ENCODE measurements at places on chromosomes 2 and 18. TPM values are rescaled to one million over a fixed set of nuclear protein-coding genes. Genes with fewer than 3 reads are reported as not detected.
A peak's percentile ranks its signal among the peaks of the same experiment; 100 is the strongest.

- H3K4me3 ChIP-seq: no peak overlapping the region
- H3K27me3 ChIP-seq: no peaks in the 10 kb centered on the region
- no peak for DNase-seq
- H3K4me1 ChIP-seq: peaks cover 31% of the 10 kb centered on the region
- H3K27ac ChIP-seq: no peak overlapping the region
These were observed 13.1 kb downstream of the EPB41L3 start for GRCh38 chr18:5530629-5531178.

DNA sequence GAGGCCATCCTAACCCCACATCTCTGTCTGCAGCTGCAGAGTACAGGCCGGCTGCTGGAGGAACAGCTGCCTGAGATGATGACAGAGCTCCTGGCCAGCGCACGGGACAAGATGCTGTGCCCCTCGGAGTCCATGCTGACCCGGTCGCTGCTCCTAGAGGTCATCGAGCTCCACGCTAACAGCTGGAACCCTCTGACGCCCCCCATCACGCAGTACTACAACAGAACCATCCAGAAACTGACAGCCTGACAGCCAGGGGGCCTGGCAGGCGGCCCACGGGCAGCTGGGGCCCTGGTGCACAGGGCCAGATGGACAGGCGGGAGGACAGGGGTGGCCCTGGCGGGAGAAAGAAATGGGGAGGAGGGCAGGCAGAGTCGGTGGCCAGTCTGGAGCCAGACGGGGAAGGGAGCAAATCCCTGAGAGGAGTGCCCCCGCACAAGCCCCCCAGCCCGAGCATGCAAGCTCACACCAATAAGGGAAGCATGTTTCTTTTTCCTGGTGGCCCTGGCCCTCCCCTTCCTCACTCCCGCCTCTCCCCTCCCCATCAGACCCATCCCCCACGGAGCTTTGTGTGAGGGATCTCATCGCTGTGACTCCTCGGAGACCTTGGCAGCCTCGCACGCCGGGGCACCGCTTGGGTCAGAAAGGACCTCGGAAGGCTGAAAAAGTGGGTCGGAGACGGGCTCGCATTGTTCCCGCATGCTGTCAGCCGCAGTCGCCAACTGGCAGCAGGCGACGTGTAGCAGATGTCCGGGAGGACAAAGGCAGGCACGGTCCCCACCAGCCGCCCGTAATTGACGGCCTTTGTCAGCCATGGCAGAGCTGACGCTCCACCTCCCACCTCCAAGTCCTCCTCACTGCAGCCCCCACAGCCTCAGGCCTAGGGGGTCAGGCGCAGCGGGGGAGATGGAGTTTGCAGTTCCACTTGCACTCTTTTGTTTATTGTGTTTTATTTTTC, 91.2 kb downstream of the SMAD7 start:
- peak overlapping the region; percentile 22 for H3K4me3 ChIP-seq
- H3K27me3 ChIP-seq: no peaks in the 10 kb centered on the region
- peaks cover 30% of the 10 kb centered on the region for H3K36me3 ChIP-seq
- DNase-seq: peak; percentile 92

- peaks cover 15% of the 10 kb centered on the region for H3K27me3 ChIP-seq
- H3K4me3 ChIP-seq: no peak overlapping the region
- H3K4me1 ChIP-seq: peaks cover 4% of the 10 kb centered on the region
- no peaks in the 10 kb centered on the region for H3K36me3 ChIP-seq
- H3K27ac ChIP-seq: no peak overlapping the region
- no peak for DNase-seq
These were observed 370.6 kb upstream of the CDH20 start for GRCh38 chr18:60962625-60963024.

GRCh38 chr2:101638817-101639605, 58.5 kb upstream of the MAP4K4 start:
- no peaks in the 10 kb centered on the region for H3K4me1 ChIP-seq
- no peak for DNase-seq
- H3K27ac ChIP-seq: no peak overlapping the region
- H3K4me3 ChIP-seq: no peak overlapping the region
- no peaks in the 10 kb centered on the region for H3K36me3 ChIP-seq

- H3K27me3 ChIP-seq: no peaks in the 10 kb centered on the region
- H3K4me3 ChIP-seq: no peak overlapping the region
- DNase-seq: no peak
These were observed 61.2 kb upstream of the SLC39A10 start for GRCh38 chr2:195595825-195596224.

GRCh38 chr18:80147037-80147417, 38.0 kb downstream of the ADNP2 start:
- H3K4me3 ChIP-seq: peak overlapping the region; percentile 63
- no peak for DNase-seq
- H3K27ac ChIP-seq: no peak overlapping the region
- H3K27me3 ChIP-seq: no peaks in the 10 kb centered on the region

DNA sequence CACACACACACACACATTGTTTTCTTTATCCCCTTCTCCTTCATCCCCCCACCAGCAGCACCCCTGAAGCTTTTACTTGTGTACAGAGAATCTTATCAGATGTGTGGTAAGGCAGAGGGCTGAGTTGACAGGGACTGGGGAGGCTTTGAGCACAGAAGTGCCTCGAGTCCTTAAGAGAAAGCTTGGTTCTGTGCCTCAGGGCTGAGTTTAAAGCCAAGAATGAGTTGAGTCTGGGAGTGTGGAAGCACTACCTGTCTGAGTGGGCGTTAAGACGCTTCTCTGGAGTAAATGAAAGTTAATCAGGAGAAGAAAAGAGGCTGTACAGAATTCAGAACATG, 2.7 kb downstream of the ID2 start:
- no peak for DNase-seq
- H3K27me3 ChIP-seq: no peaks in the 10 kb centered on the region
- H3K27ac ChIP-seq: peak overlapping the region; percentile 75

GRCh38 chr18:21682371-21683051, 22.1 kb downstream of the ABHD3 start:
- H3K4me3 ChIP-seq: no peak overlapping the region
- H3K27me3 ChIP-seq: no peaks in the 10 kb centered on the region
- DNase-seq: no peak
- no peaks in the 10 kb centered on the region for H3K4me1 ChIP-seq
- H3K27ac ChIP-seq: no peak overlapping the region

DNA sequence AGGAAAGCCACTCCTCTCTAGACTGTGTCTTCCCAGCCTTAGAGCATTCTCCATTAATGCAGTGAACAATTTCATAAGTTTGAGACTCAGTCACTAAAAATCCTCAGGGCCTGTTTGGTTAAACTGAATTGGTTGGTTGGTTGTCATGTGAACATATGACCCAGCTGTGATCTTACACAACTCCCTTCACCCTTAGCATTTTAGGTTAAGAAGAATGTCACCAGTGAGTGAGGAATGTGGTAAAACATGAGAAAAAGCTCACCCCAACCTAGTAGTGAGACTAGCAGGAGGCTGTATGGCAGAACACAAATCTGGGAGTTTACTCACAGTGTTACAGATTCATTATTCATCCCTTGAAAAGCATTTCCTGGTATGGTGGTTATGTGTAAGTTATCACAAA, 32.4 kb downstream of the LHCGR start:
- peaks cover 2% of the 10 kb centered on the region for H3K27me3 ChIP-seq
- no peaks in the 10 kb centered on the region for H3K36me3 ChIP-seq
- no peak for DNase-seq
- no peak overlapping the region for H3K27ac ChIP-seq

GRCh38 chr18:34976899-34977837, 64.0 kb upstream of the MAPRE2 start:
- H3K27me3 ChIP-seq: peaks cover 1% of the 10 kb centered on the region
- peak overlapping the region; percentile 94 for H3K27ac ChIP-seq

Gene POTEC
- not detected for total RNA-seq

Gene EFEMP1
- total RNA-seq: 9.5 TPM

Gene PIEZO2
- 142 TPM for total RNA-seq

Gene GDF7
- total RNA-seq: 10.9 TPM

Gene RTKN
- total RNA-seq: 20.4 TPM

Gene LYPD6
- total RNA-seq: 0.82 TPM

Gene SEPTIN10
- 90.9 TPM for total RNA-seq

Data from chondrocyte (in vitro differentiated cells).